CD4-positive, alpha-beta T cell treated with Interleukin-4 for 4 hours (primary cell): ENCODE measurements at places on chromosomes 5 and 9.
A peak's percentile ranks its signal among the peaks of the same experiment; 100 is the strongest.

DNA sequence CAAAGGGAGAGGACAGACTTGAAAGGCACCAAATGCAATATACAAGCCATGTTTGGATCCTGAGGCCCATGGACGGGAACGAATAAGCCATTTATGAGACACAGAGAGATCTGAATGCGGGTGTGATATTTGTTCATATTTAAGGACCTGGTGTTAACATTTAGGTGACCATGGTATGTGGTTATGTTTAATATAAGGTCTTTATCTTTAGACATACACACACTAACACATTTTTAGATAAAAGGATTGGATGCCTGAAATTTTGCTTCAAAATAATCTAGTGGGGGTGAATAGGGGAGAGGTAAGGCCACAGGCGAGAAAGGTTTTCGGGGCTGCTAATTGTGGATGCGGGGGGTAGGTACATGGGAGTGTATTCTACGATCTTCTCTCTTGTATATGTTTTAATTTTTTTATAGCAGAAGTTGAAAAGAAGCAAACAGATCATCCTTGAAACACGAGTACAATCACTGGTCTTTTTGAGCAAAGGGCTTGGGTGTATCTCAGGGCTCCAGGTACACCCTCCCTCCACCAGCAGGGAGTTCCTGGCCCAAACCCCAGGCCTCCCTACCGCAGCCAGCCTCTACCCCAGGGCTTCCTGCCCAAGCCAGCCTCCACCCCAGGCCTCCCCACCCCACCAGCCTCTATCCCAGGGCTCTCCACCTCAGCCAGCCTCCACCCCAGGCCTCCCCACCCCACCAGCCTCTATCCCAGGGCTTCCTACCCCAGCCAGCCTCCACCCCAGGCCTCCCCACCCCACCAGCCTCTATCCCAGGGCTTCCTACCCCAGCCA, 12.2 kb downstream of the AKNA start:
- no peak for DNase-seq

GRCh38 chr5:148666353-148666752, 12.0 kb upstream of the HTR4 start:
- DNase-seq: no peak

DNA sequence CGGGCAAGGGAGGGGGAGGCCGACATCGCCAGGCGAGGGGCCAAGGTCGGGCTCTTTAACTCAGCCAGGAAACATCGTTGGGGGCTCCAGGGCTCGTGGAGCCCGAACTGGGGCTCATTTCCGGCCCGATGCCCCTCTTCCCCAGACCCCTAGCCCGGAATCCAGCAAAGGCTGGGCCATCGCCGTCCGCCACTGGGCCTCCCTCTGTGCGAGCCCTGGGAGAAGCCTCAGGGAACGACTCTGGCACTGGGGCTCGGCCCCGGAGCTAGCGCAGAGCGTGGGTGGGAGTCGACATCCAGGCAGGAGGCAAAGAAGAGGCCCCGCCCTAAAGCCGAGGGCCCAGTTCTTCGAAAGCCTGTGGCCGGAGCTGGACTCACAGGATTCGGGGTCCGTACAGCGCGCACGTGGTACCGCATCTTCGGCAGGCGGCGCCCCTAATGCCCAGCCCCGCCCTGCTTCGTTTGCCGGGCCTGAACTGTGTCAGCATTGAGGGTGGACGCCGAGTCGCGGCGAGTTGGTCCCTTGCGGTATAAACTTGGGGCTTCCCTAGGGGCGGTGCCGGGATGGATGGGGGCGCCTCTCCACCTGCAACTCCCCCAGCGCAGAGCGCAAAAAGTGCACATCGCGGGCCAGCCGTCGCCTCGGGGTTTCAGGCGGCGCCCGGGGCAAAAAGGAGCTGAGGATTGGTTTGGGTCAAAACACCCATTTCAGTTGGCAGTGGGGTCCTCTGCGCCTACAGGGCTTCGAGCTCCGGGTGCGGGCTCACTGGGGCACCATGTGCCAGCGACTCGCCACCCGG, 3.6 kb upstream of the PAX5 start:
- no peak for DNase-seq

DNA sequence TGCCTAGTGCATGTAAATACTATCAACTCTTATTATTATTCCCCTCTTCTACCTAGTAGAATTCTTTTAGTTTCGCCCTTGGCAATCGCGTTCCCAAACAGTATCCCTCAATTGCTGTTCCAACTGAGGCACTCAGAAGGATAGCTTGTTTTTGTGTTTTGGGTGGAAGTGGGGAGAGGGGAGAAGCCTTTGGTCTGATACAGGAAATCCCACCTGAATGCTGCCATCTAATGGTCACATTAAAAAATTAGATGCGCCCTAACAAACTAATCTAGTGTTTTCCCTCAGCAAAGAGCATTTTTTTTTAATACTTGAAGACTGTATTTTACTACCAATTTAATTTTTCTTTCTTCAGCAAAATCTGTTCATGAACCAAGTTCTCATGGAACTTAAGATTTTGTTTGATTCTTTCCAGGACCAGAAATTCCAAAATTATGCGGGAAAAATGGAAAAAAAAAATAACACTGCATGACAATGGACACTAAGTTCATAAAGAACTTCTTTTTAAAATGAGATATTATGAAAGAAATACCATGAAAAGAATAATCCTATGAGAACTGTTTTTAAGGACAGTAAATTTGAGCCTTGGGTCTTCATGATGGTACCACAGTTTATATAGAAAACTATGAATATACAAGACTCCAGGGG, 22.2 kb upstream of the GLDC start:
- DNase-seq: peak; percentile 29

DNA sequence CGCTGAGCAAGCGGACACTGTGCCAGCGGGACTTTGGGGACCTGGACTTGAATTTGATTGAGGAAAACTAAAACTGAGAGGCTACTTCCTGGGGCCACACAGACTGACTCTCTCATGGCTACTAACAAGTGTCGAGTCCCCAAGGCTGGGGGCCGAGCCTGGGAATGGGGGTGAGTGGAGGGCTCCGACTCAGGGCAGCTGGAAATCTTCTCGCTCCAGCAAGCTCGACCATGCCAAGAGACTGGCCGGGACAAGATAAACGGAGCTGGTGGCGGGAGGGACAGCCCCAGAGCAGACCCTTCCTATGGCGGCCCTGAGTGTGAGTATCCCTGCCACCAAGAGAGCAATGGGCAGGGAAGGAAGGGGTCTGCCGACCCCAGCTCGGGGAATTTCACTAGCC, 5.6 kb upstream of the KDM3B start:
- DNase-seq: no peak

GRCh38 chr9:108297073-108297472, 558.7 kb downstream of the ACTL7B start:
- DNase-seq: no peak
